ENCODE measurements at places on chromosomes 12 and 14. TPM values are rescaled to one million over a fixed set of nuclear protein-coding genes. Genes with fewer than 3 reads are reported as not detected.

DNA sequence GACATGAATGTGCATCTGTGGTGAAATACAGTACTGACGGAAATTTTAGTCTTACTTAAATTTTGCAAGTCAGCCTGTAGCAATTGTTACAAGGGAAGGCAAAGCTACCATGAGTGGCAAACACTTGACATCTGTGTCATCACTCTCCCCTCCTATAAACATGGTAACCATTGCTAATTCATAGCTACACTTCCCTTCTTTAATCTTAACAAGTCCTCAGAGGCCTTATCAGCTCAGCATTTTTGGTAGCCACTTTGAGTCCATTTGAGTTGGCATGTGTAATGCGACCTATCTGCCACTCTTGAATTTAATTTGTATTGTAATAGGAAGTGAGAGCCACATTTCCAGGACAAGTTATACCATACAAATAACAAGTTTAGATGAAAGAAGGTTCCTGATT lies 218.1 kb downstream of the RMST start:
- DNase-seq, result no peak

GRCh38 chr12:111410431-111411184 lies 4.9 kb downstream of the SH2B3 start:
- DNase-seq, result no peak

Gene ART4
- not detected for total RNA-seq

- DNase-seq, result peak; percentile 35
These were observed 34.4 kb upstream of the CCNT1 start for GRCh38 chr12:48750769-48751356.

- no peak for DNase-seq
These were observed 173.9 kb downstream of the TTC7B start for GRCh38 chr14:90642244-90642717.

DNA sequence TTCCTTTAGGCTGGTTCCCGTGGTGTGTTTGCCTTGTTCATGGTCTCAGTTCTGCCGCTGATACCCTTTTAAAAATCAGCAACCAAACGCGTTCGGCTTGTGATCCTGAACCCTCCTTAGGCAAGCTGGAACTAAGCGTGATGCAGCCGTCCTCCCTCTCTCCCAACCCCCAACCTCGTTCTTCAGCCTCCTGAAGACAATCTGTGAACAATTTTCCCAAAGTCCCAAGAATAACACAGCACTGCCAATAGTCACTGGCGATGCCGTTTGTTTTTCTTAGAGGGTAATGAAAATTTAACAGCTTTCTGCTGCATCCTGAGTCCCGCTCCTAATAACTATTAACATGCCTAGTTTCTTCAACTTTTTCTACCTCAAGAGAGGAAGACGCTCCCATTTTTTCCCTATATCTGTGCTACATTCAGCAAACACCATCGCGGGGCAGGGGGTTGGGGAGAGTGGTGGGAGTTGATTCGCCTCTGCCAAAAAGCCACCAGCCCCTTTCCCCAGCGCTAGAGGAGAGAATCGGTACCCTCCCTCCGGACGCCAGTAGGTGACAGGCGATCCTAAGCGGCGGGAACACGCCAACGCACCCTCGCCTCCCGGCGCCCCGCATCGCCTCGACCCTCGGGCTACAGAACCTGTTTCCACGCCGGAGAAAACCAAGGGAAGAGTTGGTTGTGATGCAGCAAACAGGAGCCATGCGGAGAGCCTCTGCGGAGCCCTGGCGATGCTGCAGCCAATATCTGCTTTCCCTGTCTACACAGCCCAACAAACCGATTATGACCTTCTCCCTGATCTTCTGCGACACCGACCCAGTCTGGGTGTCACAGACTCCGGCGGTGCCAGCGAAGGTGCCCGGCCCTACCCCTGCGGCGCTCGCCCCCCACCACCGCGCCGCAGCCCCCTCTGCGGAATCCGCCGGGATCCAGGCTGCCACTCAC lies 752 bp downstream of the PRICKLE1 start:
- peak; percentile 64 for DNase-seq

- peak; percentile 82 for DNase-seq
These were observed 86.5 kb downstream of the PPM1H start for GRCh38 chr12:62848418-62848817.

Gene VDR
- total RNA-seq, result 19.6 TPM

Gene REC8
- 1.9 TPM for total RNA-seq

DNA sequence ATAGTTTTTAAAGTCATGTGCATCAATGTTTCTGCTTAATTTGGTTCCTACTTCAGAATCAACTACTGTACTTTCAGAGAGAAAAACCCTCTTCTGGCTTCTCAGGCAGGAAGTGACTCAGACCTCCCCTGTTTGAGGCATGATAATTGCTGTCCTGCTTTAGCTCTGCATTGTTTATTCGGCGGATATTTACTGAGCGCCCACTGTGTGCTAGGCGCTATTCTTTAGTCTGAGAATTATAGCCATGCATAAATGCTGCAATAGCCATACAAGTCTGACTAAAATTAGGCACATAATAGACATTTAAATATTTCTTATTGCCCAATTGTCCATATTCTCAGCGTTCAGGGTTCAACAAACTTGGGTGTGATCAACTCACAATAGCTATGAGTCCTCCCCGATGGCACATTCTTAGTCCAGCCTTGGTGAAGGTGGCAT lies 6.1 kb upstream of the AMIGO2 start:
- peak; percentile 79 for DNase-seq

GRCh38 chr12:58557171-58557570 lies 363.1 kb downstream of the LRIG3 start:
- DNase-seq, result peak; percentile 84
